Neural progenitor cell (in vitro differentiated cells): ENCODE measurements at places on chromosomes 1 and 21.
A peak's percentile ranks its signal among the peaks of the same experiment; 100 is the strongest.

DNA sequence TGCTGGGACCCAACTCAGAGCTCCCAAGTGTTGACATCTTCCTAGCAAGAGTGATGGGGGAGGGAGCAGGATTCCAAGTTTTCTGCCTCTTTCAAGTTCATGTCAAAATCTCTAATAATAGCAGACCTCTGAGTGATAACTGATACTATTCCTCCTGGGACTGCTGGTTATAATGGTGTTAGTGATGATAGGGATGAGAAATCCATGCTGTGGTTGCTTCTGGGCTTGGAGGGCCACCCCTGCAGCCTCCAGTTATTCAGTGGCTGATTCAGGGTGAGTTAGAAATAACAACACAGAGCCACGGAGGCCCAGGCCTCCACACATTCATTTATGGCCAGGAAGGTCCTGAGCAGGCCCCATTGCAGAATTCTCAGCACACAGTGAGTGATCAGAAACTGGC is 40.6 kb upstream of the ARTN start:
- no peak for DNase-seq

DNA sequence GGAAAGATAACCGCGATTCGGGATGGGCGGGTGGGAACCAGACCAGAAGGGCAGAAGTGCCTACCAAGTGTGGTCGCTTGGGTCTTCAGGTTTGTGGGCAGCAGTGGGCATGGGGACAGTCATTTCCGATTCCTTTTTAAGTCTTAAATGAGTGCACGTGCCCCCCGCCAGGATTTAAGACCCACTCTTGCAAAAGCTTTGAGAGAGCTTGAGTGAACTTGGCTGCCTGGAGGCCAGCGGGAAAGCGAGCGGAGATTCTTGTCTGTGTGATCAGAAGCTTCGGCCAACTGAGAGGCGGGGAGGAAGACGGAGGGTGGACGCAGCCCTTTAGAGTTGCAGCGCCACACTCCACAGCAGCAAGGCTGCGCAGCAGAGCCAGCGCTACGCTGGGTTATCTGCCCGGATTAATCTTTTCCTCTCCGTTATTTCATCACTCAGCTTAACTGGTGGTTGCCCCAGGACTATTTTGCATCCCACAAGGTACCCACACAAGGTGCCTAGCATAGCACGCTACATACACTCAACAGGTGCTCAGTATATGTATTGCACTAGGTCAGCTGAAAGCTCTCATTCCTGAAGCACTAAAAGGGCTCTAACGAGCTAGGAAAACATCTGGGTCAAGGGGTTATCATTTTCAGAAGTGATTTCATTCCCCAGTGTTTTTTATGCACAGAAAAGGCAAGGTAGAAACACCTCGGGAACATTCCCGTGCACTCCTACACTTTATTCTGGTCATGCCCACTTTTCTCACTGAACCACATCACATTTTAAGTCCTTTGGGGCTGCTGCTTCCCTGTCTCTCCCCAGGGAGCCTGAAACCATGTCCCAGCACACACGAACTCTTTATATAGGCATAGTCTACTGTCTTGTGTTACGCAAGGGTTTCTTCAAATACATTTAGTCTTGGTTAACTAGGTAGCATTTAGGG is 1.5 kb upstream of the BATF3 start:
- peak; percentile 70 for DNase-seq

DNA sequence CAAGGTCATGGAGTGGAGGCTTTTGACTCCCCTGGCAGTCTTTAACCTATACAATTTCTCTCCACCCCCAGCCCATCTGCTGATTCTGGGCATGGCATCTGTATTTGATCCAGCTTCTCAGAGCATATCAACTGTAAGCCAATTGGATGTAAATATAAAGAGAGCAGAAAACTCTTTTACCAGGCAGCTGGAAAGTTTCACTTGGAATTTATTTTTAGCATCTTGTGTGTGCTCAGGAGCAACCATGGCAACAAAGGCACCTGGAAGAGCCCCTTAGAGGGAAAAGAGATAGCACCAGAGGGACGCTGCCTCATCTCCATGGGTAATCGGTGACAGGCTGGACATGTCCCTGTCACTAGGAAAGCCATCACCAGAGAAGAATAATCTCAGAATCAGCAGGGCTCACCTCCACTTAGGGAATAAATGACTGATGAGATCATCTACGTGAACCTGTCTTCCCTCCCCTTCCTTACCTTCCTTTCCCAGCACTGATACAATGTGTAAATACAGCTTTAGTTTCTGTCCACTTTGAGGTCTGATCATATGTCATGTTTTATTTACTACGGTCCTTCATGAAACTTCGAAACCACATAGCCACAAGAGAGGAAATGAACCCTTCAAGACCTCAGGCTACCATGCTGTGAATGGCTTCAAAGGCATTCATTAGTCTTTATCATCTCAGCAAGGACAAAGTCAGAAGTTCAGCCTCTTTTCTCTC is 25.3 kb upstream of the SIPA1L2 start:
- no peak for DNase-seq

DNA sequence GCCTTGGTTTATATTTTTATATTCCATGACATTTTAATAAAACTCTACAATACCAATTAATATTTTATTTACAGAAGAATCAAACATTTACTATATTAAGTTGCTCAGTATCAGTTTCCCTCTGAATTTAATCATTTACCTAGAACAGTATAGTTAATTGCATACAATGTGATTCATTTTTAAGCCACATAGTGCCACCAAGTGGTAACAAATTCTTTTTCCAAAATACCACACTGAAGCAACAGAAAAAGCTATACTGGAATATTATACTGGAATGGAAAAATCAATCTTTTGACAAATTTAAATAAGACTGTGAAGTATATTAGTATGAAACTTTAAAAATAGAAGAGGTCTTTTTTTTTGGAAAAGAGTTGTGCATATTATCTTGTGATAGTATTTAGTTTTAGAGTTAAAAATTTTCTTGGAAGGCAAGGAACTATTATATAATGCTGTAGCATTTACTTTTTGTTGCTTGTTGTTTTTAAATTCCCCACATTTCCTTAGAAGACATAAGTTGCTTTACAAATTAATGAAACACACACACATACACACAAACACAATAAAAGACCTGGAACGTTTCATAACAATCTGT is 57.3 kb downstream of the ZNF644 start:
- DNase-seq, result peak; percentile 15

DNA sequence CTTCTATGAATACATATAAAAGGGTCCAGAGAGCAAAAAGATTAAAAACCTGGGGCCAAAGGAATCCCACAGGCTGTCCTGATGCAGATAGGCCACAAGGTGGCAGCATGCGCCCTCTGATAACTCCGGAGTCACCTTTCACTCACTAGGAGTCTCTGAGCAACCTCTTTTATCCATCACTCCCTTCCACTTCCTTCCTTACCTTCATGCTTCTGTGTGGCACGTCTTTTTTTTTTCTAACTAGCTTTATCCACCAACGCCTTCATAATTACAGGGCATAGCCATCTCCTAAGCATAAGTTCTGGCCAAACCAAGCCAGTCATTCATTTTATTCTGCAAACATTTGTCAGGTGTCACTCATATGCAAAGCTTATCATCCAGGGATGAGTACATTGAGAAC is 3.9 kb upstream of the PGLYRP4 start:
- DNase-seq, result peak; percentile 77

DNA sequence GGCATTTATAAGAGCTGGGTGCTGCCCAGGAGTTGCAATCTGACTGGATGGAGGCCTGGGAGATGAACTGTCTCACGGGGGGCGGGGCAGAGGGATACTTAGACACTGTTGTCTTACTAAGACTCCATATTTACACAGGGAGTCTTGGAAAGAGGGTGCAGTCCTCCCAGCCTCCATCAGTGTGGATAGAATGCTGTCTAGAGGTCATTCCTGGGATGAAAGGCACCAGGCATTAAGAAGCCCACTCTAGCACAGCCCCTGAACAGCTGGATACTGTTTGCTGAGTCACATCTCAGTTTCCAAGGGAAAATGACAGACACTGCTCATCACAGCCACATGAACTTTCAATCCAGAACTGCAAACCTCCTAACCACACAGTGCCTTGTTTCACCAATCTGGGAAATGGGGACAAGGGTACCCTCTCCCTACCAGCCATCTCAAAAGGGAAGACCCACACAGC is 43.3 kb downstream of the SSBP3 start:
- DNase-seq, result no peak

DNA sequence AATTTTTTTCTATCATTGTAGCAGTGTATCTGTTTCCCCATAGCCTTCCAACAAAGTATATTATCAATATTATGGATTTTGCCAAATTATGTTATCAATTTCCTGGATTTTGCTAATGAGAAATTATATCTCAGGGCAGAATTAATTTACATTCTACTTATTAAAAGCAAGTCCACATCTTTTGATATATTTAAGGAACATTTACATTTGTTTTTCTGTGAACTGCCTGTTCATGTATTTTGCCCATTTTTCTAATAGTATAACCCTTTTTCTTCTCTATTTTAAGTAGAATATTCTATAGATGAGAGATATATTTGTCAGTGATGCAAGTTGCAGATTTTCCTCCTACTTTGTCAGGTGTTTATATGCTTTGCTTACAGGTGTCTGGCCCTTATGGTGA is 24.4 kb downstream of the C1orf87 start:
- no peak for DNase-seq

GRCh38 chr1:13732971-13733667 is 33.1 kb downstream of the PRDM2 start:
- no peak for DNase-seq

- no peak for DNase-seq
Measured at GRCh38 chr21:36446301-36446700, 33.6 kb downstream of the CLDN14 start.

GRCh38 chr1:156894711-156895454 is 1.4 kb downstream of the PEAR1 start:
- DNase-seq, result no peak

GRCh38 chr1:9039761-9040658 is 13.8 kb upstream of the SLC2A7 start:
- no peak for DNase-seq

DNA sequence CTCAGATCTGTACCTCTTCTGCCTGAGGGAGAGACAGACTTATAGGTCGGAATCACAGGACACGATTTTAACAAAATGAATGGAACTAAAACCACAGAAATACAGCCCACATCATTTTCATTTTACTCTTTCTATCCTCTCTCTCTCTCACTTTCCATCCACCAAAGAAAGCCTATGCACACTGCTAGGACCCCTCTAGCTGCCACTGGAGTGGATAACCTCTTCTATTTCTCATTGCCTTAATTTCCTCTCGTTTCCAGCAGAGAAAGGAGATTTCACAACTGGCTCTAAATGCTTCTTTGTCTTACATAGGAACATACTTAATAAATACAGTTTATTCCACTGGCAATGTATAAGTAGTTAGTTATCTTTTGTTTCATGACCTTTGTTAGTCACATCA is 867.8 kb upstream of the ADGRL4 start:
- DNase-seq, result no peak
